SK-N-DZ (cell line): ENCODE measurements at places on chromosomes 3 and 15.
A peak's percentile ranks its signal among the peaks of the same experiment; 100 is the strongest.

DNA sequence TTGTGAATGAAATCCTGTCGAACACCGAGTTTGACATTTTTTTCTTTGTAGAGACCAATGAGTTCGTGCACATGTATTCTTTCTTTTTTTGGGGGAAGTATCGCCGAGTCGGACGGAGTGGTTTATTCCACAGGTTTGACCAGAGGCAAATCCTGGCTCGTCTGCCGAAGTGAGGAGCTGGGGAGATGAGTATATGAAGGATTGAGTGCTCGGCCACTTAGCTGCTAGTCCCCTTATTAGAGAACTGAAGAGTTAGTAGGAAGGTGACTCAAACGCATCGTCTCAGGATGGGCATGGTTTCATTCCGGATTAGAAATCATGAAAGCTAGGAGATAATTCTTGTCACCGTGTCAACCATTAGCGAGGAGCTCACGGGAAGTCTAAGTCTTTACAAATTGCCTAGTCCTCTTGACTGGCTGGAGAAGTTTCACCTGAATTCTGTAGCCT, 154.7 kb upstream of the GOLIM4 start:
- DNase-seq: peak; percentile 43

- no peak for DNase-seq
Observed at GRCh38 chr3:57953576-57953975, 54.6 kb upstream of the FLNB start.

- DNase-seq: no peak
Observed at GRCh38 chr15:93082861-93083260, 6.2 kb downstream of the RGMA start.

- no peak for DNase-seq
Observed at GRCh38 chr15:92316586-92317295, 76.9 kb upstream of the ST8SIA2 start.

GRCh38 chr3:98806521-98806920, 43.4 kb downstream of the ST3GAL6 start:
- no peak for DNase-seq

DNA sequence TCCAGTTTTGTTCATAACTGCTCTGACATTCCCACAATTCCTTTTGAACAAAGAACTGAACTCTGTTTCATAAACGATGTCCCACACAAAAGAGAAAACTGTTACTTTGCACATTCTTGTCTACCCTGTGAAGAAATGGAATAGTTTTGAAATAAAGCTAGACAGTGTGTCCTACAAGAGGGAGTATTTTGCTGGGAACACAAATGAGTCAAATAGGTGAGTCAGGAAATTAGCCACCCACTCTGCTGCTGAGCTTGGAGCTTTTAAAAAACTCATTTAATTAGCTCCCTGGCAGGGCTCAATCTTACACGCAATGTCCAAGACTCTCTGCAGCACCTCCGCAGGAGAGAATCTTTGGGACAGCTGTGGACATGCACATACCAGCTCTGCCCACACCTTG, 193.4 kb downstream of the SLC9A9 start:
- DNase-seq: no peak

- no peak for DNase-seq
Observed at GRCh38 chr3:112384769-112385168, 51.8 kb downstream of the CD200 start.
